ENCODE measurements at places on chromosomes 11 and 22.

- no peak for DNase-seq
These were observed 56.1 kb downstream of the AASDHPPT start for GRCh38 chr11:106133529-106133928.

DNA sequence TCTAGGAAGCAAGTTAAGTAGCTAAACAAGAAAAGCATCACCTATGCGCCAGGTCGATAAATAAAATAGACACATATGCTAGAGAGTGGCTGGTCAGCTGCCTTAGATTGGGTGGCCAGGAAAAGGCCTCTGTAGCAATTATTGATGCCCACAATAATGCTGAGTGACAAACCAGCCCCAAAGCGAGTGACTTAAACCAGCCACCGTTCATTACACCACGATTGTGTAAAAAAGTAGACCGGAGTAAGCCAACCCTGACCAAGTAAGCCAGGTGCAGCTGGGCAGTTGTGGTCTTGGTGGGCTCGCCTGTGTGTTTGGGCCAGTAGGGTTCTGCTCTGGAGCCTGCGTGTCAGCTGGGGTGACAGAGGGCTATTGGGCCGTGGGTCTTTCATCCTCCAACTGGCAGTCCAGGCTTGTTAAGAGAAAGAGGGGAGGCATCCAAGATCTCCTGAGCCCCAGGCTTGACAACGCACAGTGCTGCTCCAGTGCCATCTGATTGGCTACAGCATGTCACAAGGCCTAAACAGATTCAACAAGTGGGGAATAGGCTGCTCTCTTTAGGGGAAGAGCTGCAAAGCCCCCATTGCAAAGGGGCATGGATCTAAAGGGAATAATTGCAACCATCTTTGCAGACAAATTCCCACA, 100.4 kb upstream of the PARVA start:
- DNase-seq, result no peak

DNA sequence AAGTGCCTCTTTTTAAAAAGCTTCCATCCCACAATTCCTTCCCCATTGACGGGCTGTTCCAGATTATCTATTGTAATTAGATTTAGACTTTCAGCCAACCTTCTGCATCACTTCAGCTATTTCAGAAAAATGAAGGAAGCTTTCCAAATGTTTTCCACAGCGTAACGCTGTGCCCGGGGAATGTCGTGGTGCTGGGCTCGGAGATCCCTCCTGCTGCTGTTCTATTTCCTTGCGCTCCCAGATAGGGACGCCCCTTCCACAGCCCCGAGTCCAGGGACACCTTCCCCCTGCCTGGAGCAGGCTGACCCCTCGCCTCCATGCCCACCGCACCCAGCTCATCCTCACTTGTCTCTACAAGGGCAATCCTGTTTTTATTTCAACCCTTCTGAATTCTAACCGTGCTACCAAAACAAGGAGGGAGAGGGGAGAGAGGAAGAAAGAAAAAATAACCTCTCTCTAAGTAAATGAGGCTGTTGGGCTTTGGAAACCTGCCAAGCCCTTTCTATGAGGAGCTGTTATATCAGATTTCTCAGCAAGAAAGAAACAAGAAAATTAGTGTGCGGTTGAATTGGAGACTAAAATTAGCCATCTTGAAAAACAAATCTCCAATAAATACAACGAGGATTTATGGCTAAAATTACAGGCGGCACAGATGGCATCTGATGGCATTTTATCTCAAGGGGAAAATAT, 366.9 kb downstream of the BRD1 start:
- no peak for DNase-seq

GRCh38 chr11:12206529-12206928, 96.1 kb downstream of the MICAL2 start:
- no peak for DNase-seq

- no peak for DNase-seq
These were observed 32.9 kb upstream of the RELT start for GRCh38 chr11:73343076-73343873.

- DNase-seq, result no peak
These were observed 4.0 kb downstream of the TECTA start for GRCh38 chr11:121105063-121105480.

DNA sequence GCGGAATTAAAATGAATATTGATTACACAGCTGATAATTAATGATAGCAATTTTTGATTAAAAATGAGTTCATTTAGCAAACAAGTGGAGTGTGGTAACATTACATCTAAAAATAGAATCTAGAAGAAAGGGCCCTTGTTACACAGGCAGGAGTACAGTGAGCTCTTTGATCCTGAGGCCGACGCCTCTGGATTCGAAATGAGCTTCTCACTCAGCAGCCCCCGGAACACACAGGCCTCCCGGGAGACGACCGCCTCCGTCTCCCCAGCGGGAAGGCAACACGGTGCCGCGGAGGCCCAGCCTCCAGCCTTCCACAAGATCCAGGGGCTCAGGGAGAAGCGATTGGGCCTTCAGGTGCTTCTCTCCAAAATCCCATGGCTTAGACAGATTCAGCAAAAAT, 379.1 kb downstream of the BRD1 start:
- DNase-seq, result no peak

DNA sequence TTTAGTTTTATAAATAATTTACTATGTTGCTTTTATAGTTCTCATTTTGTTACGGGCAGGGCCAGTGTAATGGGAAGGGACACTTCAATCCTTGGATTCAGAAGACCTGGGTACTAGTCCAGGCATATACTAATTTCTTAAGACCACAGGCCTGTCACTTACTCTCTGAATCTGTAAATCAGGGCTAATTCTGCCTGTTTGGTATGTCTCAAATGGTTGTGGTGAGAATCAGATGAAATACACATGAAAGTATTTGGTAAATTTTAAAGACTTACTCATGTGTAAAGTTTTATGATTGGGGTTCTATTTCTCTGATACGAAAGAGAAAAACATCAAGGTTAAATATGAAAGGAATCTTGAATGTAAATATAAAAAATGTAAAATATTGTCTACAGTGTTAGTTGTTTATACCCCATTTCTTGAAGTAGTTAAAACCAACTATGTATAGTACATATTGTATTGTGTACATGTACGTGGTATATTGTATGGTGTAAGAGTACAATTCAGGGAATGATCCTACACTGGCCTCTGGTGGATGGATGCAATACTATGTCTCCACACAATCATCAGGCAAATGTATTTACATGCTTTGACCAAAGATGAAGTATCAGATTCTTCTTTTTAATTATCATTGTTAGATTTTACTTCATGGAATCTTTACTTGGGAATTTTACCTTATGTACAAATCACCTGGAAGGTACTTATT, 24.5 kb upstream of the RAG2 start:
- no peak for DNase-seq

DNA sequence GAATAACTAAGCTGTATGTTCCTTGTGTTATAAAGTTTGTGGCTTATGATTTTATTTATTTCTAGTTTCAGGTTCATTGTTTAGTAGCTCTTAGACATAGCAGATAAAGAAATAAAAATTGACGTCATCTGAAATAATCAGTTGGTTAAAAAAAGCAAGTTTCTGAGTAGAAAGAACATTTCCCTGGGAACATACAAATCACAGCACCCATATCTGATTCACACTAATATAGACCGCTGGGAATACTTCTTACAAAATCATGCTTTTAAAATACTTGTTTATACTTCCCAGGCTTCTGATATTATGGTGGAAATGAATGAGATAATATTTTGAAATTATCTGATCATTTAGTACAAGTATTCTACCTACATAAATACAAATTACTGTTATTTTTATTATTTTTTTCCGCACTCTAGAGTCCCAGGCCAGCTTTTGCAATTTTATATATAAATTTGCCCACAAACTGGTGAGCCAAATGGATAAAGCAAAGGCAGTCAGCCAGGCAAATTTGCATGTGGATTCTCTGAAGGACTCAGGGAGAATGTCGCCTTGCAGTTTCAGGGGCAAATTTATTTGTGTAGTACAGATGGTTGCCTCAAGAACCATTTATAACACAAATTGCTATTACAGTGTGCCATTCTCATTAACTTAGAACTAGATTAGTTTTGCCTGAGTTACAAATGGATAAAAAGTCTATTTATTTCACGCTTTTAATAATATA, 62.9 kb upstream of the SC5D start:
- no peak for DNase-seq

DNA sequence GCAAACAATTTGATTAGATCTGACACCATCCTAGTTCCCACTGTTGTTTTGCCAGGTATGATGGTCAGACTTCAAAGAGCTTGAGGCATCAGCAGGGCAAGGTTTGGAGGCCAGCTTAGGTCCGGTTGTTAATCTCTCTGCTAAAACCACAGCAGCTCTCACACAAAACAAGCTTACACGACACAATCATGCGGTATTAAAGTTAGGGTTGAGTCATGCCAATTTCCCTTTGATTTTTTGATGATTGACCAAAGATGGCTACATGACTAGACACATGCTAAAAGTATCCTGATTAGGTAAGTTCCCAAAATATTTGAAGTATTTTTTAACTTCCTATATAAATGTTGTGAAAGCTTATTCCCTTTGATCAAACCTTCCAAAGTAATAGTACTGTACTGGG, 145.9 kb downstream of the ELP4 start:
- DNase-seq, result no peak

DNA sequence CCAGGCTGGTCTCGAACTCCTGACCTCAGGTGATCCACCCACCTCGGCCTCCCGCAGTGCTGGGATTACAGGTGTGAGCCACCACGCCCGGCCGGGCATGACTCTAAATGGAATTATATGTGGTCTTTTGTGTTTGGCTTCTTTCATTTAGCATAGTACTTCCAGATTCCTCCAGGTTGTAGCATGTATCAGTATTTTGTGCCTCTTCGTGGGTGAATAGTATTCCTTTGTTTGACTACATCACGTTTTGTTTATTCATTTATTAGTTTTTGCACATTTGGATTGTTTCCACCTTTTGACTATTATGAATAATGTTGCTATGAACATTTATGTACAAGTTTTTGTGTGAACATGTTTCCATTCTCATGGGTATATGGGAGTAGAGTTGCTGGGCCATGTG, 24.4 kb downstream of the QSER1 start:
- DNase-seq, result no peak

DNA sequence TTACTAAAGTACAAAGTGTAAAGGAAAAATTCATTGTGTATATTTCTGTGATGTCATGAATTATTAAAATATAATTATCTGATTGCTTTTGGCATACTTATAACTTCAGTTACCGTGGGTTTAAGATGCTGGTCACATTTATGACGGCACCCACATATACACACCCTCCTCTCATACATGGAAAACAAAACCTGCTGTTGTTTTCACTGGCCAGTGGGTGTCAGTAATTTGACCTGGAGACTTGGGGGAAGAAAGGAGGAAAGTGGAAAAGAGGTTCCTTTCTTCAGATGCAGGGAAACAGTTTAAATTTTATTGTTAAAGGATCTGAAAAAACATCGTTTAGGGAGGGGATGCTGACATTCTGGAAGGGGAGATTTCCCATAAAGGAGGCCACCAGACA, 742 bp upstream of the BBOX1 start:
- DNase-seq, result no peak

DNA sequence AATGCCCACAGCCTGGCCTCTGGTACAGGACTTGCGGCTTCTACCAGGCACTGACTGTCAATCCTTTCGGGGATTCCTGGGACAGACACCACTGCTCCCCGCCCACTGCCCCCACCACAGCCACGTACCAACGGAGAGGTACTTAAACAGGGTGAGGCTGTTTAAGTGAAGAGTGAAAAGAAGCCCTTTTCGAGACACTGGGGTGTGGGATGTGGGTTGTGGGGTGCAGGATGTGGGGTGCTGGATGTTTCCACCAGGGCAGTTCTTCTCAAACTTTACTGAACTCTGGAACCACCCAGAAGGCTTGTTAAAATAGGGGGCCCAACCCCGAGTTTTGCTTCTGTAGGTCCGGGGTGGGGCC, 34.2 kb upstream of the PRR5 start:
- DNase-seq, result peak; percentile 43

DNA sequence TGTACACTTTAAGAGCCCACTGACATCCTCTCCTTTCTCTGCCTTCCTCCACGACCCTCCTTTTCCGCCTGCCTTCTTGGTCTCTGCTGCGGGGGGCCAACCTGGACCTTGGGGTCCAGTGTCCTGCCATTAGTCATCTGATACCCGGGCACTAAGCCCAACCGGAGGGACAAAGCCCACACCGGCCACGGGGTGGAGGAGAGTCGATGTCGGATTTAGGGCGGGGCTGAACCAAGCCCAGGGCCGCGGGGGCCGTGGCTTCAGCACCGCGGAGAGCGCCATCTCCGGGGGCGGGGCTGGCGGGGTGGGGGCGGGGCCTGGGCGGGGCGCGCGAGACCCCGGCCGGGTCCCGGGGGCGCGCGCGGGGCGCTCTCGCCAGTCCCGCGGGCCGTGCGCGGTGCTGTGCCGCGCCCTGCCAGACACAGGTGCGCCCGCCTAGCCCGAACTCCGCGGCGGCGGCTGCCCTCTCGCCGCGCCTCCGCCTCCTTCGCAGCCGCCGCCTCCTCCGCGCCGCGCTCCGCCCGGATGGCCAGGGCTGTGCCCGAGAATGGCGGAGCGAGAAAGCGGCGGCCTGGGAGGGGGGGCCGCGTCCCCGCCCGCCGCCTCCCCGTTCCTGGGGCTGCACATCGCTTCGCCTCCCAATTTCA, at the start of gene MAPK8IP1:
MAPK8IP1 (plus strand) TSS at position 378 of the 647 bp plus-strand sequence; CDS start at position 548, 170 bp downstream.
- peak; percentile 55 for DNase-seq

GRCh38 chr11:2903672-2904011, 18.1 kb upstream of the CDKN1C start:
- DNase-seq, result no peak

GRCh38 chr11:44519989-44520737, 45.3 kb upstream of the CD82 start:
- DNase-seq, result no peak

DNA sequence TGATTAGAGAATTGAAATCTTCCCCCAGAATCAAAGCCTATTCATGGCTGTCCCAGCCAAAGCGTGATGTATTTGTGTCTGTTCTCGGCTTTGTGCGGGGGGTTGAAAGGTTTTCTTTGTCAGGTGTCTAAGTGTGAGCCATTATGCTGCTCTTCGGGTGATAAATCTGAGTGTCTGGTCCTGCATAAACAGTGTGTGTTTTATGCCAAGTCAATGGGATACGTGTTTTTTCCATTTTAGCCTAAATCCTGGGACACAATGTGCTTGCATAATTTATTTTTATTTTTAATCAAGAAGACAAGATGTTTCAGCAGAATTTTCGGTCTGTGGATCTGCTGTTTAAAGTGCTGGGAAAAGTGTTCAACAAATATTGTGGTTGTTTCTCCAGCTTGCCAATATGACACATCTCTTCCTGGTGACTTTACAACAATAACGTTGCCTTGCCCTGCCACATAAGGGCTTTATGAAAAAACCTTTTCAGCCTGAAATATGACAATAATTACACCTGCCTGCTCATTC, 267.8 kb downstream of the TBC1D22A start:
- no peak for DNase-seq

GRCh38 chr11:90438069-90438468, 215.2 kb upstream of the CHORDC1 start:
- no peak for DNase-seq

- DNase-seq, result no peak
These were observed 51.9 kb upstream of the MN1 start for GRCh38 chr22:27853424-27853823.
